ENCODE measurements at places on chromosomes 2 and 18. TPM values are rescaled to one million over a fixed set of nuclear protein-coding genes. Genes with fewer than 3 reads are reported as not detected.

The TDRD15 gene
- total RNA-seq, result not detected

- DNase-seq, result peak; percentile 32
Measured at GRCh38 chr2:126244937-126245336, 411.0 kb upstream of the GYPC start.

DNA sequence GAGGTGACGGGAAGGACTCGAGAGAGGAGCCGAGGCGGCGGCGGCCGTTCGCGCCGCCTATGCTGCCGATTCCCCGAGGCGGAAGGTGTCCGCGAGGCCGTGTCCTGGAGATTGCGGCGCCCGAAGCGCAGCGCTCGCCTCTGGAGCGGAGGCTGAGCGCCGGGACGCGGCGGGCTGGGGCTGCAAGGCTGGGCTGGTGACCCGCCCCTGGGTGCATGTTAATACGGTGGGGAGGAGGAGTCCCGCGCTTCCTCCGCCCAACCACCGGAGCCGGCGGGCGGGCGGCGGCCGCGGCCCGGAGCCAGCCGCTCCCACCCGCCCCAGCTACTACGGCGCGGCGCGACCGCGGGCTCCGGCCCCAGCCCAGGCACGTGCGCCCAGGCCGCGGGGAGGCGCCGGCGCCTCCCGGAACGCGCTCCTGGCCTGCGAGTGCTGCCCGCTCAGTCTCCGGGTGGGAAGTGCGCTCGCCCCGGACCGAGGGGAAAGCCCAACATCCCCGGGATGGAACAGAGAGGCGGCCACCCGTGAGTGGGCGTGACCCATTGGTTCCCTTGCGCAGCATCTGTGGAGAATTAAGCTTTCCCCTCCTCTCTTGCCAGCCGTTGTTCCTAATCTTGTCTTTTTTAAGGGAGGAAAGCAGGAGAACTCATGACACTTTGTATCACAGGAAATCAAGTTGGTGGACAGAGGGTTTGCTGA is at the start of gene DLGAP1:
Gene DLGAP1, minus strand, starts transcription at position 195 of the 699 bp plus-strand sequence.
- peak; percentile 17 for DNase-seq

The LIPG gene
- 9.1 TPM for total RNA-seq

- DNase-seq, result no peak
Measured at GRCh38 chr18:45667056-45667736, 51.9 kb downstream of the SLC14A2 start.

DNA sequence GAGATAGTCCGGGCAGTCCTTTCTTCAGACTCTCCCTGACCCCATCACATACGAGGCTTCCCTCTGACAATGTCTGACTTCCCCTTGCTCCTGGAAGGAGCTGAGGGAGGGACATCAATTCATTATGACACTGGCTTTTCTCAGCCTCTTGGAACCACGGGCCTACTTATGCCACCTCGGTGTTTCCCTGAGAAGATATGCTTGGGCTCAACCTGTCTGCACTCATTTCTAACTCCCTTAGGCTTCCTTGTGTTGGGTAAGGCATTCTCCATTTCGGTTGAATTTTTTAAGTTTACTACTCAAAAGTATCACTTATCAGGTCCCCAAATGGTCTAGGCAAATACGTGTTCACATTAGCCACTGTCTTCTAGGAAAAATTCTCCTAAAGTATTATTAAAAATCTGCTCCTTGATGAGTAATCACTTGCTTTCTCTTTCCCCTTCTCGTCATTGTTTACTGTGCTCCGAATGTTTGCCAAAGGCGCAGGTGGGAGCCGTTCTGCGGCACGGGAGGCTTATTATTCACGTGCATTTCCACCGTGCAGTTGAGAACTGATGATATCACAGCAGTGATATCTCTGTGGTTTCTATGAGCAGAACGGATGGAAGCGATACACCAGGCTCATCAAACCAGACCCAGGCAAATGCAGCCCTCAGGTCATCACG is 33.1 kb downstream of the ARL4C start:
- DNase-seq, result peak; percentile 92

DNA sequence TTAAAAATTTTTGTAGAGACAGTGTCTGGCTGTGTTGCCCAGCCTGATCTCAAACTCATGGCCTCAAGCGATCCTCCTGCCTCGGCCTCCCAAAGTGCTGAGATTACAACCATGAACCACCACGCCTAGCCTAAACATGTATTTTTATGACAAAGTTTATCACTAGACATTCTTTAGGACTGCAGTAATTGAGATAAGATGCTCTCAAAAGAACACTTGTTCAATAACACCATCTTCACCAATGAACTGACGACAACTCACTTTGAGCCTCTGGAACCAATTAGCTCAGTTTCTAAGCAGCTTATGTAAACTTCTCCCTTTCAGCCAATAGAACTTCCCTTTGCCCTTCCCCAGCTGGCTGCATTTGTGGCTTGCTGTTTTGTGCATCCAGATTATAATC is 15.3 kb upstream of the PPP4R1 start:
- DNase-seq, result no peak

The UGT1A5 gene
- not detected for total RNA-seq

The REL gene
- total RNA-seq, result 8.9 TPM

The CHRND gene
- not detected for total RNA-seq

The C2orf78 gene
- not detected for total RNA-seq

- DNase-seq, result no peak
Measured at GRCh38 chr2:192932376-192932775, 737.6 kb upstream of the TMEFF2 start.

DNA sequence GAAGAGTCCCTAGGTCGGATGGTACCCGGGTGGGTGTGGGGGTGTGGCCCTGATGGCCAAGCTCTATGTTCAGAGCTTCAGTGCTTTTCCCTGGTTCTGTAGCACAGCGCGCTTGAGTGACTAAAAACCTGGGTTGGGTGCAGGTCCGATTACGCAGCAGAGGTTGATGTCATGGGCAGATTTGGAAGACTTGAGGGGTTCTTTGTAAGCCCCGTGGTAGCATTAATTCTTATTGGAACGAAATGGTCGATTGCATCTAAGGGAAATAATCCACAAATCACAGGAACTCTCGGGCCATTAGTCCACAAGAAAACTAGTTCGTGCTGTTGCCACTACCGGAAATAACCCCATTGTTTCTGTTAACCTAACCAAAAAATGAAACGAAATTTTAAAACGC is 9.0 kb downstream of the HOXD8 start:
- no peak for DNase-seq

The EVX2 gene
- total RNA-seq, result not detected

- peak; percentile 64 for DNase-seq
Measured at GRCh38 chr2:187497858-187498463, 49.9 kb upstream of the CALCRL start.

DNA sequence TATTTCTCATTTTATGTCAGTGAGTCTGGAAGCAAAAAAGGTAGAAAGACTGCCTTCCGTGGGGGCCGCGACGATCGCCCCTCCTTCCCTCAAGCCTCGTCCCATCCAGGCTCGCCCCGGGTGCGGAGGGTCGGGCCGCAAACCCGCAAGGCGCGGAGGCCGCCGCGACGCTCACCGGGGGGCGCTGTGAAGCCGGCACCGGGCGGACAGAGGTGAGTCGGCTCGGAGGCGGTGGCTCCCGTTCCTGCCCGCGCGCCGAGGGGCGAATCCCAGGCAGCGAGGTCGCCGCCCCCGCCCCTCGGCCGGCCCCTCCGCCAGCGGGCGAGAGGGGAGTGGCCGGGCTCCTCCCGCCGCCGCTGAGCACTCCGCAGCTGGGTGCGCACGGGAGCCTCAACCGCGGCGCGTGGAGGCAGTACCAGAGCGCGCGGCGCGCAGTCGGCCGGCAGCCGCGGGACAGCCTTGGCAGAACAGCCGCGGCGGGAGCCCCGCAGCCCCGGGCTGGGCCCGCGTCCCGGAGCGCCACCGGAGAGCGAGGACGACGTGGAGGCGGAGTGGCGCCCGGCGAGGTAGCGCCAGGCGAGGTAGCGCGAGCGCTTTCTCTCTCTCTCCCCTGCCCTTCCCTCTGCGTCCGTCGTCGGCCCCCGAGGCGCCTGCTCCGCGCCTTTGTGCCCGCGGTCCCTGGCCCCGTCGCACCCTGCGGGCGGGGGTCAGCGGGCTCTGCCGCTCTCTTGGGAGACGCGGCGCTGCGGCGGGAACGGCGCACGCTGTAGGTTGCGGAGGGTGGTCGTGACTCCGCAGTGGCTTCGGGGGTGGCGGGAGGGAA is at the start of gene MYO1B:
Gene MYO1B, plus strand, starts transcription at position 359 of the 823 bp plus-strand sequence. CDS start 31,492 bp downstream, outside the sequence.
- DNase-seq, result peak; percentile 88

DNA sequence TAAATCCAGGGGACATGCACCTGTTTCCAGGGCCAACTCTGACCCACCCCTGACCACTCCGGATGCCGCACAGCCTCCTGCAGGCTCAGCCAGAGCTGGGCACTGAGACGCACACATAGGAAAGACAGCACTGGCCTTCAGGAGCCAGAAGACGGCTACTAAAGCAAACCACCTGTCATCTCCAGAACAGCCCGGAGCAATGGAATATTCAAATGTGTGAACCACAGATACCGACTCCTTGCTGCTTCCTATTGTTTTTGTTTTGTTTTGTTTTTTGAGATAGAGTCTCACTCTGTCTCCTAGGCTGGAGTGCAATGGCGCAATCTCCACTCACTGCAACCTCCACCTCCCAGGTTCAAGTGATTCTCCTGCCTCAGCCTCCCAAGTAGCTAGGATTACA is 94.0 kb downstream of the LAMA1 start:
- DNase-seq, result no peak

The LRRTM1 gene
- total RNA-seq, result not detected

The TRIM43 gene
- not detected for total RNA-seq

The EFHD1 gene
- not detected for total RNA-seq

The IL1RN gene
- 8.2 TPM for total RNA-seq

The FSIP2 gene
- total RNA-seq, result 2.5 TPM

DNA sequence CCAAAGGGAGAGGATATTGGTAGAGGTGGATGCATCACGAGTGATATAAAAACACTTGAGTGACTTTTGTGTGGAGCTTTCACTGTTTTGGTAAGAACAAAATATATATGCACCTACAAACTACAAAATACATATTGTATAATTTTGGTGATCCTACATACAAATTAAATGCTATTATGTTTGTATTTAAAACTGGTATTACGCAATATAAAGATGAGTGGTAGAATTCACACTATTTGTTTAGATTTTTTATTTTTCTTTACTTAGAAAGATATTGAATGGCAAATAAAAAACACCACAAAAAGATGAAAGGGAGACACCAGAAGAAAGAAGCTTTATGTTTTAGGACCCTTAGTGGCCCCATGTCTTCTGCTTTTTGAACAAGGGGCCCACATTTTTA is 770.7 kb upstream of the ID2 start:
- DNase-seq, result no peak

The LRRTM4 gene
- not detected for total RNA-seq

Data from PC-3 (cell line).